ENCODE measurements at places on chromosomes 13 and 19.
A peak's percentile ranks its signal among the peaks of the same experiment; 100 is the strongest.

GRCh38 chr19:40797963-40798682 lies 868 bp upstream of the EGLN2 start:
- DNase-seq: peak; percentile 73

- DNase-seq: no peak
Measured at GRCh38 chr19:14616407-14616806, 33.5 kb downstream of the CLEC17A start.

DNA sequence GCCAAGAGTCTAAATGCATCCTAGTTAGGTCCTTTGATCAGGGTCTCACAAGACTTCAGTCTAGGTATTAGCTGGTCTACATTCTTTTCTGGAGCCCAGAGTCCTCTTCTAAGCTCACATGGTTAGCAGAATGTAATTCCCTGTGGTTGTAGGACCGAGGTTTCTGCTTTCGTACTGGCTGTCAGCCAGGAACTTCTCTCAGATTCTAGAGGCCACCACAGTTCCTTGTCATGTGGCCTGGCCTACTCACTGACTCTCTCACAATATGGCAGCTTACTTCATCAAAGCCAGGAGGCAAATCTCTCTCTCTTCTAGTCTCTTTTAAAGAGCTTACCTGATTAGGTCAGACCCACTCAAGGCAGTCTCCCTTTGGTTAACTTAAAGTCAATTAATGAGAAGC lies 82.9 kb downstream of the POU4F1 start:
- no peak for DNase-seq

DNA sequence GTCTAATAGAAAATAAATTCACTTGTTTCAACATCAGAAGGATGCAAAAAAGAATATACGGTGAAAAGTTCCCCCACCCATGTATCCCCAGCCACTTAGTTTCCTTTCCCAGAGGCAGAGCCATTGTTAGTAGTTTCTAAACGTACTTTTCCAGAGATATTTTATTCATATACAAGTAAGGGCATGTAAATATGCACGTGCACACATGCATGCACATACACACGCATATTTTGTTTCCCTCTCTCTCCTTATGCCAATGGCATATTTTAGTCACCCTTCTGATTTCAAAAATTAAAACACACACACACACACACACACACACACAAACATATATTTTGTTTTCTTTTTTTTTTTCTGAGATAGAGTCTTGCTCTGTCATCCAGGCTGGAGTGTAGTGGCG lies 147.4 kb downstream of the PDS5B start:
- no peak for DNase-seq

DNA sequence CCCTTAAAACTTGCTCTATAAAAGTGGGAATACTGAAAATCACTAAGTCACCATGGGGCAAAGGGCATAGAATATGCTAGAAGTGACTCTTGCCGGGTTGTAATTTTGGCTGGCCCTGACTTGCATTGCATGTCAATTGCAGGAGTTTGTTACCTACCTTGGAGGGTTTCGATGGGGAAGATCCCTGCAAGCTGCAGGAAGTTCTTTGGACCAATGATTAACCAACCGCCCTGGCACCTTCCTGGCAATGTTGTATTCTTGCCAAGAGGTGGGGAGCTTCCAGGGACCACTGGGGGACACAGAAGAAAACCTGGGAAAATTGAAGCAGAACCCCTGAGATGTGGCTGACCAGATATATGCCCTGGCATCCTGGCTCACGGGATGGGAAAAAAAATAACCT lies 235.8 kb downstream of the B3GLCT start:
- DNase-seq: no peak

DNA sequence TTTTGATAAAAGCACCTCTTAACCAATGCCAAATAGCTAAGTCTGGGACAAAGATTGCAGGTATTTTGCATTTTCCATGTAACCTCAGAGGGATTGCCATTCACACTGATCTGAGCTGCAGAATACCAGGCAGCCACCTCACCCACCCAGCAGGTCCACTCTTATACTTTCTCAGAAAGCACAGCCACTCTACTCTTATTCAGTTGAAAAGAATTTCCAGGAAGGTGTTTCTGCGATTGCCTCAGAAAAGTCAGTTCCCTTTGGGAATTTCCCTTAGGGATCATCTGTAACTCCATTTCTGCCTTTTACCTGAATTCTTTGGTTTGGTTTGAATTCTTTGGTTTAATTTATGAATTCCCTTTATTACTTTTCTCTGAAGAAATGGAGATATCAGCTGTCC lies 904 bp upstream of the ALOX5AP start:
- peak; percentile 12 for DNase-seq

DNA sequence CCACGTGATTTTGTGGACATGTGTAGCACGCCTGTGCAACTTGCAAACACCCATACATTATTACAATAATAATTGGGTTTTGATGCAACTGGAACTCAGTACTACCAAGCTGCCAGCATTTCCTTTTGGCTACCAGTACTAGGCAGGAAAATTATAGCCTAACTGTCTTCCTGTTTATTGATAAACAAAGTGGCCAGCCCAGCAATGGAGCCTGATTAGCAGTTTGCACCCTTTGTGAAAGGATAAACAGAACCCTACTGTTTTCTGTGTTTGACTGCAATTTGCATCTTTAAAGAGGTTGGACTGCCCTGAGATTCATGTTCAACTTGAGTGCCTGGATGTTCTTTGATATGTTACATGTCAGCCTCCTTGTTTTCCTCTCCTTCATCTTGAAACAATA lies 173.9 kb downstream of the ZIC5 start:
- DNase-seq: no peak

- DNase-seq: no peak
Measured at GRCh38 chr13:39588384-39588783, 14.6 kb downstream of the LHFPL6 start.

GRCh38 chr13:39941911-39942551 lies 286.6 kb downstream of the COG6 start:
- DNase-seq: no peak

GRCh38 chr19:3544742-3545668 lies 6.0 kb downstream of the TEKTIP1 start:
- DNase-seq: peak; percentile 77

DNA sequence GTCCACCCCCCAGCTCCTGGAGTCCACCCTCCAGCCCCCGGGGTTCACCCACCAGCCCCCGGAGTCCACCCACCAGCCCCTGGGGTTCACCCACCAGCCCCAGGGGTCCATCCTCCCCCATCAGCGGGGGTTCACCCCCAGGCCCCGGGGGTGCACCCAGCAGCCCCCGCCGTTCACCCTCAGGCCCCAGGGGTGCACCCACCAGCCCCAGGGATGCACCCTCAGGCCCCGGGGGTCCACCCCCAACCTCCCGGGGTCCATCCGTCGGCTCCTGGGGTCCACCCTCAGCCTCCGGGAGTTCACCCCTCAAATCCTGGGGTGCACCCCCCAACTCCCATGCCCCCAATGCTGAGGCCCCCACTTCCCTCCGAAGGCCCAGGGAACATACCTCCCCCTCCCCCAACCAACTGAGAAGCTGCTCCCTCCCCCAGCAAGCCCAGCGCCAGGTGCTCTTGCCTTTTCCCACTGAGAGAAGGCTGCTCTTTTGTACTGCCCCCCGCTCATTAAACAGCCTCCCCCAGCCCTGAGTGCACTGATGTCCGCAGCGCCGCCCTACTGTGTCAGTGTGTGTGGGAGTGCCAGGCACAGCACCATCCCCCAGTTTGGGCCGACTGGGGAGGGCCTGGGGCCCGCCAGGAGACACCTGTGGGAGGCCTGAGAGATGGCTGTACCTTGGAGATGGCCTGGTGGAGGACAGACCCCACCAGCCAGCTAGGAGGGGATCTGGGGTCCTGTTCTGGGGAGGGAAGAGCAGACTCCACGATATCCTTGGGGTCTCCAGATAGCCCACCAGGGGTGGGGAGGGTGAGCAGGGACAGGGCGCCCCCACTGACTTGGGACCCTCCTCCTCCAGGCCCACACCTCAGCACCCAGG lies 750 bp upstream of the AMH start:
- DNase-seq: no peak

DNA sequence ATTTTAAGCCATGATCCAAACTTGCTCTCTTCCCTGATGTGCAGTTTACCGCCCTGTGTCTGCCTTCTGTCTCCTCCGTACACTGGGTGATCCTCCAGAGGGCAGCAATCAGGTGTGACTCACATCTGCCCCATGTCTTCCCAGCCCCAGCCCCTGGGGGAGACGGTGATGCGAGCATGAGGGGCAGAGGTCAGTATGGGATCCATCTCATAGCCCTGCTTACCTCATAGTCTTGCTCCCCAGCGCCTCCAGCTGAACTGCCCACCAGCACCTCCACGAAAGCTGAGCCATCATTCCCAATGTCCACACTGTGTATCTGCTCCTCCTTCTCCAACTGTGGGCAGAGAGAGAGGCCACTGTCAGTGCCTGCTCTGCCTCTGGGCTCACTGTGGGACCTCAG lies 14.6 kb downstream of the XRCC1 start:
- no peak for DNase-seq

- no peak for DNase-seq
Measured at GRCh38 chr13:30364133-30364532, 56.8 kb upstream of the KATNAL1 start.

GRCh38 chr13:111555268-111555808 lies 234.9 kb downstream of the TEX29 start:
- DNase-seq: no peak

GRCh38 chr13:20221772-20222171 lies 10.3 kb downstream of the GJB6 start:
- DNase-seq: no peak

- DNase-seq: no peak
Measured at GRCh38 chr13:27296496-27296895, 25.9 kb downstream of the RASL11A start.

- no peak for DNase-seq
Measured at GRCh38 chr19:18975869-18976268, 34.9 kb upstream of the HOMER3 start.

Data from CD4-positive, alpha-beta T cell treated with Interleukin-2 at 100 ng/mL for 4 hours (primary cell).